ENCODE measurements at places on chromosomes 11 and 22.

DNA sequence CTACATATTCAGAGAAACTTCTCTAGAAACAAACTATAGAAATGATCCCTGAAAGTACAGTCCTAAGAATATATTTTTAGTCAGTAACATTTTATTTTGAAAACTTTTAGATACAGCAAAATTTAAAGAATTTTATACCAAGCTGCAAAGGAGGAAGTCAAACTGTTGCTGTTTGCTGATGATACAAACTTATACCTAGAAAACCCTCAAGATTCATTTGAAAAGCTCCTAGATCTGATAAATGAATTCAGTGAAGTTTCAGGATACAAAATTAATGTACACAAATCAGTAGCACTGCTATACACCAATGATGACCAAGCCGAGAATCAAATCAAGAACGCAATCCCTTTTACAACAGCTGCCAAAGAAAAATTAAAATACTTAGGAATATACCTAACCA is 10.1 kb downstream of the ZBTB44 start:
- DNase-seq = no peak

- no peak for DNase-seq
Observed at GRCh38 chr11:46444305-46444704, 52.7 kb upstream of the CHRM4 start.

DNA sequence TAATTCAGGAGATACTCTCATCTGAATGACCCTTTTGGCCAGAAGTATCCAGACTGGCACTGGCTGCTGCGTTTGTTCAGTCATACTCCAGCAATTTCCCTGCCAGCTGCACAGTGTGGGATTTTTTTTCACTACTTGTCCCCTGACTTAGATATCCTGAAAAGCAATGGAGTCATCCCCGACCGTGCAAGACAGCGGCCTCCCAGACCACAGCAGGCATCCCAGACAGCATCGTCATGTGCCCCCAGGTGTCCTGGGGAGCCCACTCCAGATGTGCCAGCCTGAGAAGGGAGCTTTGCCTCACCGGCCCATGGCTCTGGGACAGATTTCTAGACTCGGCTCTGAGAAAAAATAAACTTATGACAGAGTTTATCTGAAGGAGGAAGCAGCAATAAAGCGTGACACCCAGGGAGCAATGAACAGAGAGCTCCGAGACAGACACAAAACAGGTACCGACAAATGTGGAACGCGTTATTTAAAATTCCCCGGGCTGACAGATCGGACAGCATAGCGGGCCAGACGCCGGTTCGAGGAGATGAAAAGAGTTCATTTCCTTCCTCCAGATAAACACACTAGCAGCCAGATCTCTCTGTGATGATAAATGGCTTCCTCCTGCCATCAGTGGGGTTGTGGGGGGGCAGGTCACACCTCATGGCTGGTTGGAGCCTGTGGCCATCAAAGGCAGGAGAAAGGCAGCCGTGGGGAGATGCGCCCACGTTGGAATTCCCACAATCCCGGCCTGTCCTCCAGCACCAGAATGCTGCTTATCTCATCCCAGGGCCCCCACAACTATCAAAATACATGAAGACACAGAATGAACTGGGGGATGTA is 106.4 kb upstream of the FGF3 start:
- no peak for DNase-seq

- DNase-seq = no peak
Observed at GRCh38 chr22:49116021-49116420, 711.7 kb downstream of the BRD1 start.

DNA sequence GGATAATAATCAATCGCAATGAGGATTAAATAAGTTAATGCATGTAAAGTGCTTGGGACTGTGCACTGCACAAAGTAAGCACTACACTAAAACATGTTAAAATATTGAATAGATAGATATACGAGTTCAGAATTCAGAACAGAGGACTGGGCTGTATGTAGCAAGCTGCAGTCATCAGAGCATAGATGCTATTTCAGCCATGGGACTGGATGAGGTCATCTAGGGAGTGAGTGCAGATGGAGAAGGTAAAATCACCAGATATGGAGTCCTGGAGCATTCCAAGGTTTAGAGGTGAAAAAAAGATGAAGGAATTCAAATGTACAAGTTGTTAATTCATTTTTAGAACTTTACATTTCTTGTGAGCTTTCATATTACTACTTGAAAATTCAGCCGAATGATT is 347.5 kb upstream of the DDI1 start:
- no peak for DNase-seq

DNA sequence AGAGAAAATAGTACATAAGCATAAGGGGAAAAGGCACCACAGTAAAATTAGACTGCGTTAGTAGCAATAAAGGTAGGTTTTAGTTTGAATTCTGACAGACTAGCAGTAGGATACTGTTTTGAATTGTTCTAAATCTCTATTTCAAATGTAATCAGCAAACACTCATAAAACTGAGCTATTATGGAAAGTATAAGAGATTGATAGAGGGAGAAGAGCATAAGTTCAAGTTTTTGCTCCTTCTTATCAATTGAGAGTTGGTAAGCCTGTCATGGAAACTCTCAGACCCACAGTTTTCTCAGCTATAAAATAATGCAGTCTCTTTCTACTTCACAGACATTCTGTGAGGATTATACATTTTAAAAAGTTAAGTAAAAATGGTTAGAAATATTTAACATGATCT is 840.2 kb upstream of the CNTN5 start:
- no peak for DNase-seq

GRCh38 chr22:20742764-20743163 is 31.1 kb upstream of the SERPIND1 start:
- no peak for DNase-seq

DNA sequence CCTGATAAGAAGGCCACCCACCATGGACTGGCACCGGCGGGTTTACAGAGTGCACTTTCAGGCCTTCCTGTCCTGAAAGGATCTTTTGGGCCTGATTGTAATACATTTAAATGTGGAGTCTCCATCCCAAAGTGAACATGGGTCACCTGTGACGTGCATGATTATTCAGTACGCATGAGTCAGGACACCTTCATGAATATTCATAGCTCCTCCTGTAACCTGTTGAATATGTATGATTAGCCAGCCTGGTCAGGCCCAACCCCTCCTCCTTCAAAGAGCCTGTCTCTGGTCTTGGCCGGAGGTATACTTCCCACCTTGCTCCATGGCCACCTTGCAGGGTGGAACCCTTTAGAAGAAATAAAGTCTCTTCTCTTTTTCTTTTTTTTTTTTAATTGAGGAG is 75.9 kb upstream of the NUP50 start:
- no peak for DNase-seq

GRCh38 chr11:82831364-82831763 is 68.9 kb downstream of the PRCP start:
- no peak for DNase-seq

DNA sequence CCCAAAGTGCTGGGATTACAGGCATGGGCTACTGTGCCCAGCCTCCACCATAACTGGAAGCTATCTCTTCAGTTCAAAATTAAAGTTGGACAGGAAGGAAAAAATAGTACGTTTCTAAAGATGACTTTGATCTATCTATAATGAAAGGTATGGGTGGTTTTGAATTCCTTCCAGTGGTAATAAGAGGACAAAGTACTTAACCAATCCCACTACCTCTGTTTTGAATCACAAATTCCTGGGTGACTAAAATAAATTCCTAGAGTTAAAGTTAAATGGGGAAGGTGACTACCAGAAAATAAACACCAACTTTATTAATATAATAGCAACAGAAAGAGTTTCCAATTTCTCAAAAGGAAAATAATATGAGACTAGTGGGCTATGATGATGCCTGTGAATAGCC is 9.1 kb downstream of the PHF5A start:
- no peak for DNase-seq

DNA sequence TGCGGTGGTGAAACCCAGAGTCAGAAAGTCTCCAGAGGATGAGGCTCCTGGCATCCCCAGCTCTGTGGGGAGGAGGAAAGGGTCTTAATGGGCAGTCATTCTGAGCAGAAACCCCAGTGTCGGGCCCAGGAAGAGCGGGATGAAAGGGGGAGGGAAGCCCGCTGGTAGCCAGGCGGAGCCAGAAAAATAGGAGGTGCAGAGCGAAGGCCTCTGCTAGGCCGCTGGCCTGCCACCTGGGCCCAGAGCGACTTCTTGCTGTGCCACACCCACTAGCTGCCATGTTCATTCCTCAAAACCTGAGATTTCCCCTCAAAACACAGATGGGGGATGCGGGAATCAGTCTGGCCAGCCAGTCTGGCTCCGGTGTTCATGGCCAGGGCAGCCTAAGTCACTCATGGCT is 650 bp upstream of the POU2AF3 start:
- DNase-seq = no peak

- no peak for DNase-seq
Observed at GRCh38 chr11:61153593-61154095, 7.6 kb downstream of the VPS37C start.

DNA sequence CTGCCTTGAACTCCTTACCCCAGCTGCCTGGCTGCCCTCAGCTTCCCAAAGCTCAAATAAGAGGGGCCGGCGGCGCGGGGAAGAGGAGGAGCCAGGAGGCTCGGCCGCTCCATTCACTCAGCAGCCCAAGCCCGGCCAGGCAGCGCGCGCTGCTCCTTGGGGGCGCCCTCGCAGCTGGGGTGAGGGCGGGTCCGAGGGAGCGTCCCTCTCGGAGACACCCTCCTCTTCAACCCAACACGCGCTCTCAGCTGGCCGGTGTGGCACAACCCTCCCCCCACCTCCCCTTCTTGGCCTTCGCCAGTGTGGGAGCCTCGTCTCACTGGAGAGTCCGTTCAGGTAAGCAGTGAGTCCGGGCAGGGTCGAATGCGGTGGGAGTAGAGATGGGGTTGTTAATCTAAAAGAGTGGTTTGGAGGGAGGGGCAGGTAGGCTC is at the start of gene WT1:
TSS of gene WT1 (minus strand) at position 29 of the 431 bp plus-strand sequence.
- DNase-seq = no peak

GRCh38 chr11:78209478-78209877 is 20.8 kb downstream of the USP35 start:
- no peak for DNase-seq

DNA sequence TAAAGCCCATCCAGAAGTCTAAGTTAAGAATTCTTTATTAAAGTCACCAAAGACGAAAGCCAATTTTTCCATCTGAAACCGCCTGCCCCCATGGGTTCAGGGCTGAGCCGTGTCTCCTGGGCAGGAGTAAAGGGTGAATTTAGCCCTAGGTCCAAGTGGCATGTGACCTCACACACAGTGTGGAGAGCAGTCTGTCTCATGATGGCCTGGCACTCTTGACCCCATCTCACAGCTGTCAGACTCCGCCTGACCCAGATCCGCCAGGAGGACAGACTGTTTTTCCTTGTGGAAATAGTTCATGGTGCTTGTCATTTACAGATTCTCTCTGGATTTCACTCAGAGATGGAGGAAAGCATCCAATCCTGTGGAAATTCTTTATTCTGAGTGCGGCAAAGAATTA is 109.7 kb downstream of the GALNT18 start:
- DNase-seq = no peak

- no peak for DNase-seq
Observed at GRCh38 chr22:50294319-50294656, 13.2 kb downstream of the PLXNB2 start.

DNA sequence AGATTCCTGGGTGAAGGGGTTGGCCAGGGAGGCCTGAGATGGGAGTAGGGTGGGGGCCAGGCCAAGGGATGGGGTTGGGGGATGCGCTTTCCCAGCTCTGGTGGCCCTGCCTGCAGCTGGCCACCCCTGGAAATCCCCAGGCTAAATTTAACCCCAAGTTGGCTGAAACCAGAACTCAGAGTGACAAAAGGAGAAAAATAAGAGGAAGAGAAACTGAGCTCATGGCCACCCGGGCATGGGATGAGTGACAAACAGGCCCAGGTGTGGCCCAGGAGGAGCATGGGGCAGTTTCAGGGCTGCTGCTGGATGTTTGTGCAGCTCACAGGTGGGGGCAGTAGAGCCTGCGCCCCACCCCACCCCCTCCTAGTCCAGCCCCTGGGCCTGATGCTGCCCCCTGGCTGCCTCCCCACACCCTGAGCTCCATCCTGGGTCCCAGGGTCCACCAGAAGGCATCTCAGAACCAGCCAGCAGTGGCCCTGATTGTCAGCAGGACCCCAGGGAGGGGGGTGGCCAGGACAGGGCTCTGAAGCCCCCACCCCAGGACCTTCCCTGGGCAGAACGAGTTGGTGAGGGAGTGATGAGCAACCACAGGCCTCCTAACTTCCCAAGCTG is 48.0 kb downstream of the IGLL5 start:
- no peak for DNase-seq

- no peak for DNase-seq
Observed at GRCh38 chr22:36536717-36537116, 7.8 kb upstream of the EIF3D start.

GRCh38 chr11:126160345-126161022 is 51.0 kb downstream of the RPUSD4 start:
- DNase-seq = no peak

DNA sequence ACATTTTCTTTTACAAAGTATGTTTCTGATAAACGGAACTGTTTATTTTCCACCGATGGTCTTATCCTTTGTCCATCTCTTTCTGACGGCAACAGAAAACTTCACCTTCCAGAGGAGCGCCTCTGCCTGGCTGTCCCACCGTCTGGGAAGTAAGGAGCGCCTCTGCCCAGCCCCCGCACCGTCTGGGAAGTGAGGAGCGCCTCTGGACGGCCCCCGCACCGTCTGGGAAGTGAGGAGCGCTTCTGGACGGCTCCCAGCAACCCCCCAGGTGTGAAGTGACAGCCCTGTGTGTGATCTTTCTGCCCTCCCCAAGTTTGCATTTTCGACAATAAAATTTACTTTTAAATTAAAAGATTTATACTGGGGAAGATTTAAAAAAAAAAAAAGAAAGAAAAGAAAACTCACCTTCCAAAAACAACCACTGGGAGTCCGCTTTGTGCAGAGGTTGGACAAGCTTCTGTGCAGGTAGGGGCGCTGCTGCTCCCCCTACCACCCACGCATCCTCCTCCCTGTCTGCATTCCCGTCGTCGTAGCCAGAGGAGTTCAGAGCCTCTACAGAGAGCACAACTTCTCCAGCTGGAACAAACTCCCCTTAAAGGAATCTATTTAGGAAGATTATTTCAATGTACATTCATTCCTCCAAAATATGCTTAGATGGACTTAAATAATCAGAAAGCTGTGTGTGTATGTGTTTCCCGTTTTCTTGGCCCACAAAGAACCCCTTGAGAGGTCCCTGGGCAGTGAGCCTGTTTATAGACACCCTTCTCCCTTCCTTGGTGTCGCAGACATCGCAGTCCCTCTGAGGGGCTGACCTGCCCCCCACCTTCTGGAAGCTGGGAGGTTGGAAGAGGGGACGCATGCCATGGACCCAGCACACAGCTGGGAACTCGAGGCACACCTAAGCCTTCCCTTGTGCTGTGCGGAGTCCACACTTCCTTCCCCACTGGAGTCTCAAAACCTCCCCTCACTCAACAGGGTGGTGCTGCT is 849 bp upstream of the APOBEC3B start:
- no peak for DNase-seq

DNA sequence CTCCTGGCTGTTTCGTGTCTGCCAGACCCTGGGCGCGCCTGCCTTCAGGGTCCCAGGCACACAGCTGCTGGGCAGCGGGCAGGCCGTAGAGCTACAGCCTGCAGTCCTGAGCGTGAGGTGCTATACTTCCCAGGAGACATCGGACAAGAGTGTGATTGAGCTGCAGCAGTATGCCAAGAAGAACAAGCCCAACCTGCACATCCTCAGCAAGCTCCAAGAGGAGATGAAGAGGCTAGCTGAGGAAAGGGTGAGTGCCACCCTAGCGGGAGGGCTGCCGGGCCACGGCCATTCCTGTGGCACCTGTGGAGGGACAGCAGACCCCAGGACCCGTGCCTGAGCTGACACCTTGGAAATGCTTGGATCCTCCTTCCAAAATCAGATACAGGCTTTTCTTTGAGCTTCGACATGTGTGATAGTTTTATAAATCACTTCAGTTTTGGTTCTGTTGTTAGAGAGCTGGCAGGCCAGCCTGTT is 7.1 kb upstream of the RANBP1 start:
- no peak for DNase-seq

- no peak for DNase-seq
Observed at GRCh38 chr22:38469306-38469781, 1.4 kb downstream of the KDELR3 start.

All from activated T-helper 2 cell treated with anti-CD3 and anti-CD28 coated beads, Interferon-gamma antibody, Interleukin-2, Interleukin-4, amounts not matched to agents 10 μg/mL and 5 μg/mL and 100 μg/mL, durations not matched to agents 14 hours and 24 hours and 36 hours (primary cell).